ENCODE measurements at places on chromosomes 12 and 14.

DNA sequence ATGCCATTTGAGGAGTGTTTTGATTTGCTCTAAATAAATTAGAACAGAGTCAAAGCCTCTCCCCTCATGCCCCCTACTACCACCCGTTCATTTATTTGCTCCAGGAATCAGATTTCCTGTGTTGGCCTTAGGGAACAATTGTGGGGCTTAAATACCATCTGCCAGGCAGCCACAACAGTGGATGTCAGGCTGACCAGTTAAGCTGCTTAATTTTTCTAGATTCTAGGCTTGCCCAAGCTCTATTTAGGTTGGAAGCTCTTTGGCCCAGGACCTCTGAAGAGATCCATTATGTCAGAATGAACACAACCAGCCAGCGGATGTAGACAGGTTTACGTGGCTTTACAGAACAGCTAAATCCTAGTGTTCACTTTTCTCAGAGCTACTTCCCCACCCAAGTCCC, 1.0 kb upstream of the TIMELESS start:
- no peak for DNase-seq

DNA sequence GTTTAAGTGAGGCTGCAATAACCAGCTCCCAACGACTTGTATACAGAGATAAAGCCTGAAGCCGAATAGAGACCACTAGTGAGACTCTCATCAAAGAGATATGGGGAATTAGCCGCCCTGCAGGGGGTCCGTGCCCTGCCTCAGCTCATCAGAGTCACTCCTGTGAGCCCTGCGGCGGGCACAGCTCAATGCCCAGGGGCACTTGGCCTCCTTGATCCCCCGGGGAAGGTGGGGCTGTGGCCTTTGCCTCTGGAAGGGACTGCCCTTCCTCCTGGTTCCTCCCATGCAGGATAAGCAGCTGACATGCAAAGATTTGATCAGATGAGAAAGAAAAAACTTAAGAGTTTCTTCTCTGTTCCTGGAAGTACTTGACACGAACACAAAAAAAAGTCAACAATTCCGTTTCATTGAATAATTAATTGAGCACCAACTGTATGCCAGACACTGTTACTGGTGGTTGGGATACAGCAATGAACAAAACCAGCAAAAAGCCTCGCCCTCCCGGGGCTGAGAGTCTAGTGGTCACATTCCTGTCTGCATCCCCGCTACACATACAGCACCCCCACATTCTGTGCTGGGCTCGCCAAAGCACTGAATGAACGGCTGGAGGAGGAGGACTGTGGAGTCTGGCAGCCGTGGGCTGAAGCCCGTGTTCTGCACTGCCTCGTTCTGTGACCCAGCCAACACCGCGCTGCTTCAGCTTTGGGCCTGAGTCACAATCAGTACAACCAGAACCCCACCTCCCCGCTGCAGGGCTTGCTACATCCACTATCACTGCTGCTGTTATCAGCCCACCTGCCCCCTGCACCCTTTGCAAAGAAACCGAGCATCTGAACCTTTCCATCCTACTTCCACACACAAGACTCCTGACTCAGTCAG, 10.3 kb downstream of the TTC7B start:
- no peak for DNase-seq

DNA sequence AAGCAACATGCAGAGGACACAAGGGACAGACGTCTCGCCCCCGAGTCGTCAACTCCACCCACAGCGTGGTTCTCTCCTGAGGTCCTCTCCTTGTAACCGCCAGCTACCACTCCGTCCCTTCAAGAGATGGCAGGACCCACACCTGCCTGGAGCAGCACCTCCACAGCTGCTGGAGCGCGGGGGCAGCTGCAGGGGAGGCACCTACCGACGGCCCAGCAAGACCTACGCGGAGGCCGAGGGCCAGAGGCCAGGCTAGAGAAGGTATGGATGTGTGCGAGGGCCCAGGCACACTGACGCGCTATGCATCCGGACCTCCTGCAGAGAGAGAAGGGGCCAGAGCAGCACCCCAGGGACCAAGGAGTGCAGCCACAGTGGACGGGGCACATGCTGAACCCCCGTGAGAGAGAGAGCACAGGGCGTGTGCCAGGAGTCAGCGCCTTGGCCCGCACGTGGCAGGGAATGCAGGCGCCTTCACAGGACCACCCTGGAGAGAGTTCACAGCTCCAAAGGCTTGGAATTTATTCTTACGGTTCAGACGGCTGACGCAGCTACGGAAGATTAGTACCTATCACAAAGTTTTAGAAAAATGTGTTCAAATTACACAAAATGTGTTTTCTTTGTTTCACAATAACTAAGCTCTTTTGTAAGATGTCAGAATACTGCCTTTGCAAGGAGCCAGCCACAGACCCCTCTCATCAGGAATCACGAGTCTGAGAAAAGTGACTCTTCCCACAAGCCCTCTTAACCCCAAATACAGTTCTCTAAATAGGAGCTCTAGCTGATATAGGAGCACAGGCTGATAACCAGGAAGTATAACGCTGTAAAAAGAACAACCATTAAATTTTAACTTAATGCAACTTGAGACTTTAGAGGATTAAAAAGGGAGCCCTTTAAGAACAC, 36.8 kb downstream of the CDC42BPB start:
- DNase-seq = no peak

DNA sequence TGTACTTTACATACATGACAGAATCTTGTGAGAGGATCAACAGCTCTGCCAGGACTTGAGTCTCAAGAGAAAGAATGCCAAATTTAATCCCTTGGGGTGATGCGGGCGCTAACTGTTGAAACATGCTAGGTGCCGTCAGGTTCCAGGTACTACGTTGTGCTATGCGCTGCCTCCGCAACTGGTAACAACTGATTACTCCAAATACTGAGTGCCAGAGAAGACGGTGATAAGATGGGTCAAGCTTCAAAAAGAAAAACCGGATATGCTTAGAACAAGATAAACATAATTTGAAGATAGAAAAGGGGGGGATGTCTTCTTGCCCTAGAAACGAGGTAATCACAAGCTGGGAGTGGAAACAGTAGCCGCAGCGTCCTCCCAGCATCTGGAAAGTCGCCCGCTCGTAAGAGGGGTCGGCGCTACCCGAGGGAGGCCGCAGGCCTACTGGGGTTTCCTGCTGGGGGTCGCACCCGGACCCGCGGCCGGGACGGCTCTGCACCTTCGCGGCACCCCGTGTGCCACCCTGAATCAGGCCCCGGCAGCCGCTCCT, 678 bp downstream of the ZBTB25 start:
- DNase-seq = no peak

- no peak for DNase-seq
Observed at GRCh38 chr12:101001669-101002068, 207.1 kb downstream of the ANO4 start.

GRCh38 chr12:25573346-25573745, 20.3 kb upstream of the LMNTD1 start:
- DNase-seq = no peak

- no peak for DNase-seq
Observed at GRCh38 chr14:50407111-50407812, 10.6 kb upstream of the CDKL1 start.

DNA sequence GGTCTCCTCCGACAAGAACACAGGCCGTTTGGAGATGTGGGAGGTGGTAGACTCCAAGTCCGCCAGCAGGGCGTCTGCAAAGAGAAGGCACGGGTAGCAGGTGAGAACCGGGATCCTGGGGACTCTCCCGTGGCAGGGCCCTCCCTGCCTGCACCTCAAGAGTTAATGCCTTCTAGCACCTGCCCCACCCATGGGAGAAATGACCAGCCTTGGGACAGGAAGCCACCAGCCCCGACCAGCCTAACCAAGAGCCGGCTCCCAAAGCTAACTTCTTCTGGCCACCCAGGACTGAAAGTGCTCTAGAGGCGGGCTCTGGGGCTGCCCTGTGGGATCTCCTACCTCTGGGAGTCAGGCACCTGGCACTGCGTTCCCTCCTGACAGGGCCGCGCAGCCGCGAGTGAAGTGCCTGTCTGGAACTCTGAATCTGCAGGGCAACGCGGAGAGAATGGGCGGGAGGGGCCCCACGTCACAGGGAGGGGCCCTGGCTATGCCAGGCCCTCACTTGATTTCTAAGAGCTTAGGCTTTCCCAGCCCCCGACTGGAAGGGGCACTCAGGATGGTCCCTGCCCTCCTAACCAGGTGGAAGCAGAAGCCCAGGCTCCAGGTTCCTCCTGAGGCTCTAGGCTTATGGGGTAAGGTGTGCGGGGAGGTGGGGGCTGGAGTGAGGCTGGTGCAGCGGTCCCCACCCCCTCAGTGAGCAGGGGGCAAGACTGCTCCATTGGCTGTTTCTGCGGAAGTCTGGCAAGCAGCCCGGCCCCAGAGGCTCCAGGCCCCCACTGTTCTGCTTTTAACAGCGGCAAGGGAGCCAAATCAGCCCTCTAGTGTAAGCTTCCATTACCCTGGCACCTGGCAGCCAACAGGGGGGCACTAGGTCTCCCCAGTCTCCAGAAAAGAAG, 23.6 kb upstream of the RPLP0 start:
- DNase-seq = no peak

GRCh38 chr12:34287986-34288962, 266.0 kb downstream of the ALG10 start:
- no peak for DNase-seq

DNA sequence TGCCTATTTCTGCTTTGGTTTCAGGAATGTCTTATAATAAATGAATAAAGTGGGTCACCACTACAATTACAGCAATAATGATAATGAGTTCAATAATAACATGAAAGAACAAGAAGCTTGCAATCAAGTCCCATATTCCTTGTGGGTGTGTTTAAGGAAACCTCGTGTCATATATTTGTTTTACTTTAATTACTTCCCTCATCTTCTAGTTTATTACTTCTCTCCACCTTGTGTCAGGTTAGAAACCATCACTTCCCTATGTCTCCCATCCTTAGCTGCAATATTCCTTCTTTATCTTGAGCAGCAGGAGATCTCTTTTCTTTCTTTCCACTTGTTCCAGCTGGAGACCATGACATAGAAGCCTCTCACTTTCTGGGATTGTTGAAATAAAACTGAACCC, 384.0 kb upstream of the TMEM132C start:
- DNase-seq = no peak

DNA sequence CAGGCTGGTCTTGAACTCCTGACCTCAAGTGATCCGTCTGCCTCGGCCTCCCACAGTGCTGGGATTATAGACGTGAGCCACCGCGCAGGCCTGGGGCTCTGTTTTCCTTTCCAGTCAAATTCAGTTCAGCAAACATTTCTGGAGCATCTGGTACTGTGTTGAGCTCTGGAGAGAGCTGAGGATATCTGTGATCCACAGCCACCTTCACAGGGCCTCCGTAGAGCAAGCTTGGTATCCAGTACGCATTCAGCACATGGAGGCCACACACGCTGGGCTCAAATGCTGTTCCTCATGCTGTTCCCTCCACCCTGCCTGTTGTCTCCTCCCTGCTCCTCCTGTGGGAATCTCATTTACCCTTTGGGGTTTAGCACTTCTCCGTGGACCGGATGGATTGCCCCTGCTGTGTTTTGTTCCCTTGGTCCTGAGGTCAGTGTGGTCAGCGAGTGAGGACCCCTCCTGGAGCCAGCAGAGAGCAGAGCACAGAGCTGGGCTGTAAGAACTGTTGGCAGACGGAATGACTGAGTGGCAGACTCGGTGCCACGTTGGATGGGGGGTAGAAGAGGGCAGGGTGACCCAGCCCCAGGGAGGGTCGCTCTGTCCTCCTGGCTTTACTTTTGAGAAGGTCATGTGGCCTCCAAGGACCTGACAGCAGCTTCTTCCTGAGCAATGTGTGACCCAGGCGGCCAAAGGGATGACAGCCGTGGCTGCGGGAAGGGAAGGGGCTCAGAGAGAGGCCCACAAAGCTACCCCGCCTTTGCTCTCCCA, 891 bp downstream of the RPS6KL1 start:
- DNase-seq = no peak

GRCh38 chr12:109571773-109572505, 1.4 kb downstream of the MMAB start:
- no peak for DNase-seq

DNA sequence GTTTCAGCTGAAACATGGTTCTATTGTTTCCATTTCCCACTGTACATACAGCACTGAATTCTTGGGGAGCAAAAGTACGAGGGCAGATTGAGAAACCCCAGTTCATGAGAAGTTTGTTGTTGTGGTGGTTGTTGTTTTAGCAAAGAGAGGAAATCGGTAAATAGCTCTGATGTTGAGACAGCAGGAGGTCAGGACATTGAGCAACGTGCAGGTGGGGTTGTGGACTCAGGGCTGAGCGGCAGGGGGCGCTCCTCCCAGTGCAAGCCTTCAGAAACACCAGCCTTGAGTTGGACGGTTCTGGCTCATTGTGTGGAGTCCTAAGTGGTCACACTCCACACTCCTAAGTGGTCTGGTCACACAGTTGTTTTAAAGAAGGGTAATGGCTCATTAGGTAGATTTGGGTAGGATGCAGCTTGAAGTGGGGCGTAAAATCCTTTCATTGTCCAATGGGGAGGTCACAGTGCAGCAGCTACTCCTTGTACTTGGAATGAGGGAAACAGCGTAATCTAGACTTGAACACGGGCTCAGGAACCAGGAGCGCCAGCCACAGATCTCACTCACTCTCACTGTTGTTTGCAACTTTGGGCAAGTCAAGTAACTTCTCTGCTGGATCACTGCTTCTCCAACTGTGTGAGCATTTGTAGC, 14.5 kb upstream of the PWP1 start:
- DNase-seq = no peak

DNA sequence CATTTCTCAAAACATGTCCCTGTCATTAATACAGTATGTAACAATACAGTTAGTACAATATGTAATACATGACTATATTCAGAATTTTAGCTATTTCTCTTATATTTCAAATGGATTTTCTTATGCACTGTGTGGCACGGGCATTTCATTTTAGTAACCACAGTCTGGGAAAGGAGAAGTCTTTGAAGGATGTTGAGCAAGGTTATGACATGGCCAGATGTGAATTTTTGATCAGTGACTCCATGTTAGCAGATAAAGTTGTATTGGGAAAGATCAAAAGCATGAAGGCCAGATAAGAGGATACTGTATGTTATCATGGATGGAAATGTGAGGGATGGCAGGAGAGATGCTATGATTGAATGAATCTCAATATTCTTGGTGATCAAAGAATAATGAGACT, 285.2 kb downstream of the NAV3 start:
- DNase-seq = no peak

Measured in cortex of kidney (tissue), 1 donor.